ENCODE measurements at places on chromosomes 2 and 18.

DNA sequence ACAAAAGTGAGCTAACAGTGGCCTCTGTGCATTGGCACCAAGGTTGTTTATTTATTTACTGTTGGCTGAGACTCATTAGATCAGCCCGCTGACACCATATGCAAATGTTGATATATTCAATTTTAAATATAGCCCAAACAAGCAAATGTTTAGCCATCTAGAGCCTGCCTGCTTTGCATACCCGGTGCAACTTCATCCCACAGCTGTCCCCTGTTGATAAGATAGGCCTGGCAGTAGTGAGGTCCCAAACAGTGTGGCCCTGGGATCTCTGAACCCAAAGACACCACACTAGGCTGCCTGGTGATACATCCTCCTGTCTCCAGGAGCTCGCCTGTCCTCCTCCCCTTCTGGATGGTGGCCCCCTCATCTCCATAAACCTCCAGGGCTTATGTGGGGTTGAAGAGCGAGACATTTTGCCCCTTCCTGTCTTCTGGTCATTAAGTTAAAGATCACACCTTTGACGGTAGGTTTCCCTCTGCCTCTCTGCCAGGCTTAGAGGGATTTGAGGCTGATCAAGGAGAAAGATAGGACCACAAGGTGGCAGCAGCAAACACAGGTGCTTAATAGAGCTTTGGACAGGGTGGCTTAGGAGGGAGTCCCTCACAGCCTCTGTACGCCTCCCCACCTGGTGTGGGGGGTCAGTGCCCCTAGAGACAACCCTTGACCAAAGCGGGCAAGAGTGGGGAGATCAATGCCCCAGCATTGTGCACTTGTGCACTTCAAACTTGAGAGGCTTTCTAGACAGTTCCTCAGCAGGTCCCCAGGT is 23.7 kb upstream of the MYO5B start:
- no peak for DNase-seq

- DNase-seq: no peak
These were observed 83.5 kb upstream of the SKOR2 start for GRCh38 chr18:47334966-47335365.

DNA sequence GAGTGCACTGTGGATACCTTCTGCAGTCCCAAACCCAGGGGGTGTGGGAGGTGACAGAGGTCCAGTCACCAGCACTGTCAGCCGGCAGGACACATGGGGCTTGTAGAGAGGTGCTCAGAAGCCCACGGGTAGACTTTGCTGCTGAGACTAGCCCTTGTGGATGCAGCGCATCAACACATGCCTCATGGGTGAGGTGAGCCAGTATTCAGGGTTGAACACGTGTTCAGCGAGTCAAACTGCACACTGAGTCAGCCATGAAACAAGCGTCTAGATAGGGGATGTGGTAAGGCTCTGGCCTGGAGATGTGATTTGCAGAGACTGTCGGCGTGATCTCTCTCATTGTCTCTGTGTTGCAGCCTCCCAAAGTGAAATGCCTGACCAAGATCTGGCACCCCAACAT is 35.8 kb upstream of the SCLY start:
- no peak for DNase-seq

DNA sequence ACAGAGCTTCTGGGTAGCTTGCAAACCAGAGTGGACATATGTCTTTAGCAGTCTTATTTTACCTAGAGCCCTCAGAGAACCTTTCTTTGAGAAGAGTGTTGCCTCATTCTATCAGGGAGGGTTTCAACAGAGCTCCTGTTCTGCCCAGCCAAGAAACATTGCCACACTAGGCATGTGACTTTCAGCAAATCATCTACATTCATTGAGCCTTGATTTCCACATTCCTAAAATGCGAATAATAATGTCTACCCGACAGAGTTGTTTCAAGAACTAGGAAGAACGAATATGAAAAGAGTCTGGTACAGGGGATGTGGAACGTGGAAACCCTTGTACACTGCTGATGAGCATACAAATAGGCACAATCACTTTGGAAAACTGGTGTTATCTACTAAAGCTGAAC is 7.8 kb upstream of the PRKAG3 start:
- peak; percentile 88 for DNase-seq

- no peak for DNase-seq
These were observed 415.3 kb upstream of the ID2 start for GRCh38 chr2:8266563-8266962.

- no peak for DNase-seq
These were observed 77.0 kb upstream of the CERS6 start for GRCh38 chr2:168378960-168379669.

GRCh38 chr2:161352719-161353118 is 44.5 kb downstream of the PSMD14 start:
- no peak for DNase-seq
